ENCODE measurements at places on chromosomes 2 and 18. TPM values are rescaled to one million over a fixed set of nuclear protein-coding genes. Genes with fewer than 3 reads are reported as not detected.

DNA sequence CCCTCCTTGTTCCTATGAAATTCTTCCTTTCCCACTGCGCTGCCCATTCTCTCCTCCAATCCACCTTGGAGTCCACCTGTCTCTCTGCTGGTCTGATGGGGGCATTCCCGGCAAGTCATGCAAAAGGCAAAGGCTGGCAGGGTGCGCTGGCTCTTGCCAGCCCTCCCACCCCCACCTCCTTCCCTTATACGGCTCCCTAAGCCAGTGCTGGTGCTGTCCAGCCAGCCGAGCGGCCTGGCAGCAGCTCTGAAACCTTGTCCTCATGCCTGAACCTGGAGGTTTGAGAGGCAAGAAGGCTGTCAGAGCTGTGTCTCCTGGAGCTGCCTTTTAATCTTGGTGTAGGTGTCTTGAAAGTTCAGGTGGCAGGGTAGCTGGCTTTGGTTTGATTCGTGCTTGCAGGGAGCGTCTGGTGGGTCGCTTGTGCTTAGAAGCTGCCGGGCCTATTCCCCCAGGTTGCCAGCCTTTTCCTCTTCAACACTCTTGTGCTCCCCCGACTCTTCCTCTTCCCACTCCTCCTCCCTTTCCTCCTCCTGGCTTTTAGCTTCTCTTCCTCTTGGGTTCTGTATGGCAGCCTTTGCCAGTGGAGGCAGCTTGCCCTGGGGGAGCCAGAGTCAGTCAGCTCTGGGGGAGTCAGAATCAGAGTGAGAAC lies 748 bp downstream of the LIPG start:
- DNase-seq = no peak

GRCh38 chr18:6857300-6857699 lies 127.8 kb downstream of the ARHGAP28 start:
- DNase-seq = no peak

DNA sequence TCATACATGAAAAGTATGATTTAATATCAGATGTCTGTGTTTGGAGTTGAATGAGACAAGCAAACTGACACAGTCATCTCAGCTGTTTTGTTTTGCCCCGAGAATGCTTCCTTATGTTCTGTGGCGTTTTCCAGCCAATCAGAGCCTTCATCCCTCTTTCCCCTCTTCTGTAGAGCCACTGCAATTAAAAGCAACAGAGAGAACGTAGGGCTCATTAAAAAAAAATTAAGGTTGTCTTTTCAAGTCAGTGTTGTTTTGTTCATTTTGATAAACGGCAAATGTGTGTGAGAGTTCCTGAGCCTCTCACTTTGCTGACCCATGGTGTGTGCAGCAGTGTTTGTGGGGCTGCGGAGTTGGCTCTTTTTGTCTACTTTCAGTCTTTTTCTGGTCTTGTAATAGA lies 216.0 kb downstream of the FHOD3 start:
- no peak for DNase-seq

CHRND gene
- not detected for total RNA-seq

AMMECR1L gene
- total RNA-seq = 23.4 TPM

FAM237A gene
- total RNA-seq = not detected

DSG1 gene
- total RNA-seq = not detected

DNA sequence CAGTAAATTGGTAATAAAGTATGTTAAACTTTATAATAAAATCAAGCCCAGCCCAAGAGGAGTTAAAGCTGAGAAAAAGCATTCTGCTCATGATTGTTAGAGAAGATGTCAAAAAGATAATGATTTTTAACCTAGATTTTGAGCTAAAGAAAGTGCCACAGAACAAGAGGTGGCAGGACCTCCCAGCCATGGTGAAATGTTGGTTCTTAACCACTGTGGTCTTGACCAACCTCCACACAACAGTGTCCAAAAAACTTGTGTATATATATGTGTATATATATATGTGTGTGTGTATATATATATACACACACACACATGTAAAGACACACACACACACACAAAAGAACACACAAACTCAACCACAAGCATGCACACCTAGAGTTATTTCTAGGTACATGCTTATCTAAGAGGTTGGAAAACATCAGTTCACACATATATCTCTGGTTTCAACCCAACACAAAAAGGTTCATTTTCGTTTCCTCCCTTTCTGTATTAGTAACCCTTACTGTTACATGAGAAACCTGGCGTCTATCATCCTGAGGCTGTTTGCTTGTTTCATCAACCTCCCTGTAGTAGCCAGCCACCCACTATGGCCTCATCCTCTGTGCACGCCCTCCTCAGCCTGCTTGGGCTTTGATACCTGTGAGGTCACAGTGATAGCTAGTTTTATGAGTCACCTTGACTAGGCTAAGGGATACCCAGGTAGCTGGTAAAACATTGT lies 631.8 kb upstream of the ID2 start:
- DNase-seq = no peak

RAD51AP2 gene
- total RNA-seq = not detected

- DNase-seq = no peak
These were observed 45.9 kb downstream of the SCTR start for GRCh38 chr2:119478188-119478977.

- no peak for DNase-seq
These were observed 21.6 kb upstream of the SLC35G4 start for GRCh38 chr18:11587846-11588245.

- no peak for DNase-seq
These were observed 68.8 kb downstream of the RAPGEF4 start for GRCh38 chr2:172804423-172804822.

- DNase-seq = no peak
These were observed 164.6 kb upstream of the TRIB2 start for GRCh38 chr2:12552092-12552491.

GRCh38 chr18:21281603-21282002 lies 39.6 kb downstream of the GREB1L start:
- DNase-seq = no peak

REEP1 gene
- total RNA-seq = 0.20 TPM

GRCh38 chr2:218805627-218806026 lies 23.7 kb downstream of the CYP27A1 start:
- DNase-seq = no peak

- DNase-seq = no peak
These were observed 101.4 kb upstream of the ATP5MC3 start for GRCh38 chr2:175282886-175283285.

GRCh38 chr2:240212425-240213225 lies 72.2 kb upstream of the OTOS start:
- no peak for DNase-seq

TTC39C gene
- 59.5 TPM for total RNA-seq

GRCh38 chr2:173750353-173750801 lies 214.8 kb downstream of the SP3 start:
- no peak for DNase-seq

RAPGEF4 gene
- total RNA-seq = not detected

GRCh38 chr18:59724103-59724502 lies 26.9 kb upstream of the CCBE1 start:
- no peak for DNase-seq

- DNase-seq = no peak
These were observed 38.4 kb downstream of the ZAP70 start for GRCh38 chr2:97751752-97752151.

- DNase-seq = no peak
These were observed 28.5 kb upstream of the C18orf32 start for GRCh38 chr18:49515516-49515915.

DNA sequence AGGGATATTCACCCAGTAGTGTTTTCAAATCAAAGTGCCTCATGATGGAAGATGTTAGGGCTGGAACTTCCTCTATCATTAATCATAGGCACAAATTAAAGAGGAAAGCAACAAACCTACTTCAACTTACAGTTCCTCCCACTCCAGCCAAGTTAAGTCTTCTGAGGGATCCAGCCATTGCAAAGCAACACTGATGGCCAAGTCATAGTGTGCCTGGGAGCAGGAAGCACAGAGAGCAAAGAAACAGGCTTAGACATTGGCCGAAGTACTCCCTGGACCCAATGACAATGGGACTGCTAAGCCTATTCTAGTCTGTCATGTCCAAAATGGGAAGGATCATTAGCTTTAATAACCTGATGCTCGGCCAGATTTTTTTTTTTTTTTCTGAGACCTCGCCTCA lies 7.0 kb downstream of the C2orf80 start:
- no peak for DNase-seq

RAB6C gene
- 0.09 TPM for total RNA-seq

GRCh38 chr2:232573771-232574435 lies 23.4 kb downstream of the EIF4E2 start:
- DNase-seq = no peak

Data from CD8-positive, alpha-beta memory T cell (primary cell).